Activated CD8-positive, alpha-beta T cell treated with anti-CD3 and anti-CD28 coated beads for 36 hours (primary cell): ENCODE measurements at places on chromosomes 2 and 18.

- peak; percentile 4 for DNase-seq
These were observed 17.9 kb downstream of the CAPN10 start for GRCh38 chr2:240604291-240604938.

- DNase-seq = no peak
These were observed 71.0 kb downstream of the PXDN start for GRCh38 chr2:1673160-1673944.

- DNase-seq = no peak
These were observed 134.9 kb upstream of the CHAC2 start for GRCh38 chr2:53632714-53633113.

DNA sequence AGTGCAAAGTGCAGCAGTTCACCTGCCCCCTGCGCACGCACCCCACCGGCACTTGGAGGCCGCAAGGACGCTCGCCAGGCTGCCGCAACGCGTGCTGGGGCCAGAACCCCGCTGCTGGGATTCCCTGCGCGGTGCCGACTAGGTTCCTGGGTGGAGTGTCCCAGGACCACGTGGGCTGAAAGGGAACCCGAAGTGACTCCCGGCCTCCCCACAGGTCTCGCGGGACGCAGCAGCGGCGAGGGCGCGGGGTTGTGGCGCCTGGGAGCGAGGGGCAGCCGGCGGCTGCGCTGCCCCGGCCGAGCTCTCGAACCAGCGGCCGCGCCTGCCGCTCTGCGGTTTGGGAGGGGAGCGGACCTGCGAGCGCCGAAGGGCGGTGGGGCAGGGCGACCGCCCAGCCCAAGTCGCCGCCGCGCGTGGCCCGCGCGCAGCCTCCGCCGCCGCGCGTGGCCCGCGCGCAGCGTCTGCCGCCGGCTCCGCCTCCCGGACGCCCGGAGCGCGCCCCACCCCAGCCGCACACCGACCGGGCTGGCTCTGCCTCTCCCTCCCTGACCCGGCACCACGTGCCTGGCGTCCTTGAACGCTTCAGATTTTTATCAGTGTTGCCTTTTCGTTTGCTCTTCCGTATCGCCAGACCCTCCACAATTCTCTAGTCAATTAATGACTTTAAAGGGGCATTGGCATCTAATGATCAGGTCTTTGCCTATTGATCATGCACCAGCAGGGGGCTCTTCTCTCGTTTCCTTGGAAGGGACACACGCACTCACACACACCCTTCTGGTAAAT is at the start of gene FTCDNL1:
Gene FTCDNL1, minus strand, starts transcription at position 475 of the 783 bp plus-strand sequence. CDS start 2,230 bp downstream, outside the sequence.
- peak; percentile 71 for DNase-seq

GRCh38 chr18:61551586-61551985 is 218.4 kb downstream of the CDH20 start:
- peak; percentile 8 for DNase-seq

GRCh38 chr2:57881998-57882888 is 164.4 kb upstream of the VRK2 start:
- DNase-seq = no peak

DNA sequence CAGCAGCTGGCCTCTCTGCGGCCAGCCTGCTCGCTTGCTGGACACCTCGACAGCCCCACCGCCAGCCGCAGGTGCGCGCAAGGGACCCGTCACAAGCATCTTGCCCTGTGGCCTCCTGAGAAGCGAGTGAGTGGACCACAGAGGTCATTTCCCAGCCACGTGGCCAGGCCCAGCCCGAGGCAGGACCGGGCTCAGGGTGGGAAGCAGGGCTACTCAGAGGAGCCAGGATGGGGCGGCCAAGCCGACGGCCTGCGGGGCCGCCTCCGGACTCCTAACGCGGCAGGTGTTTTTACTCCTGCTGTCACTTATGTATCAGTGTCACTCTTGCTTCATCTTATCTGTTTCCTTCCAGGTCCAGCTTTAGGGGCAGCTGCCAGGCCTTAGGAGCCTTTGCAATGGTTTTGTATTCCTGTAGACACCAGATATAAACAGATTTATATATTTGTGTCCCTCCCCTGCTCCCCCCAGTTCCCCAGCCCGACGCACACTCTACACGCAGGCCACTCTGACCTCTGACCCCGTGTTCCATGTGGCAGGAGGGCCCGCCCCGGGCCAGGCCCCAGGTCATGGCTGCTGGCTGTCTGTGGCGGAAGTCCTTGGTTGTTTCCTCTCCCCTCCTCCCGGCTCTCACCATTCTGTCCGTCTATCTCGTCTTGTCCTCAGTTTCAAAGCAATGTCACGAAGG is 236.4 kb downstream of the ATAD2B start:
- no peak for DNase-seq

DNA sequence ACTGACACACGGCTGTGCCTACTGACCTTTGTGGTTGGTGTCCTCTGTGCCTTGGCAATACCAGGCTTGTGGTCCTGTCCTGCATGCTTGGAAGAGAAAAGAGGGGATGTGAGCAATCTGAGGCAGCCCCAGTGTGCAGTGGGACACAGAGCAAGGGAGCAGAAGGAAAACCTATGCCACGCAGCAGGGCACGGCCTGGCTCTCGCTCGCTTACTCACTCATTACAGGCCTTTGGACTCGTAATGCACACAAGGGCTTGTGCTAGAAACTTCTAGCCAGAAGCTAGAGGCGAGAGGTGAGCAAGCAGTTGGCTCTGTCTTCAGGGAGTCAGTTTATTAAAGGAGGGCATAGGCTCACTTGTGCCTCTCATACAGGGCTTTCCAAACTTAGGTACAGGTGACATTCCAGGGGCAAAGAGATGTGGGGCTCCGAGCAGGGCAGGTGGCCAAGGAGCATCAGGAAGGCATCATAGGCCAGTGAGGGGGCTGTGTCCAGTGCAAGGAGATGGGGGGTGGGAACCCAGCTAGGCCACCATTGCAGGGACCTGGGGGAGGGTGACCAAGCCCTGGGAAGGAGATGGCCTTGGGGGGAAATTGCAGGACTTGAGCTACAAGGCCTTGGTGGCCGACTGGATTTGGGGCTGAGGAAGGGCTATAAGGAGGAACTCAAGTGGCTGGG is 100.8 kb downstream of the DYSF start:
- no peak for DNase-seq

DNA sequence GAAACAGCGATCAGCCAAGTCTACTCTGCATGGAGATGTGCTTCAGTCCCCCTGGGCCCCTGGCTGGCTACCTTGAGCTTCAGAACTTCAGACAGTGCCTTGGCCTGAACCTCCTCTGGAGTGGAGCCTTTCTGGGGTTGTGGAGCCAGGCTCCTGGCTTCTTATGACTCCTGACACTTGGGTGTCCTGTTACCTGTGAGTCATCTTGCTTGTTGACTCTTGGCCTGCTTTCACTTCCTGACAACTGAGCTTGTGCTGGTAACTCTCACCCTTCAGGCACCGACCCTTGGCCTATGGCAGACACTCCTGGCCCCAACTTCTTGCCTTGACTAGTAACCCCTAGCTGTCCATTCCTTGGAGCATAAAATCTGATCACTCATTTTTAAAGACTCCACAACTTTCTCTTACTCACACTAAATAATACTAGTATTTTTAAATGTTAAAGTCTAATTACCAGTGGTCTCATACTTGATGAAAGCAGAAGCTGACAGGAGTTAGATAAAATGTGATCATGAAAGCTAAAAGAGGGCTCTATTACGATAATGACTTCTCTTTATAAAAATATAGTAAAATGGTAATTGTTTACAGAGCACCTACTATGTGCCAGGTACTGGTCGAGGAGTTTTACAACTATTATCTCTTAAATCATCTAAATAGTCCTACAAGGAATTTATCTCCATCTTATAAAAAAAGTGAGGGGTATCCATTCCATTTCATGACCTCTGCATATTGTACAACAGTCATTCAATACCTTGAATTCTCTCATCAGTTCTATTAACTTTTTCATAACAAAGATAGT is 46.3 kb upstream of the VIT start:
- DNase-seq = peak; percentile 22

GRCh38 chr2:44642123-44642857 is 280.5 kb downstream of the CAMKMT start:
- DNase-seq = no peak

GRCh38 chr2:140891614-140892212 is 1239.1 kb downstream of the LRP1B start:
- DNase-seq = no peak

GRCh38 chr2:131493199-131493968 is 1.2 kb upstream of the MZT2A start:
- no peak for DNase-seq

DNA sequence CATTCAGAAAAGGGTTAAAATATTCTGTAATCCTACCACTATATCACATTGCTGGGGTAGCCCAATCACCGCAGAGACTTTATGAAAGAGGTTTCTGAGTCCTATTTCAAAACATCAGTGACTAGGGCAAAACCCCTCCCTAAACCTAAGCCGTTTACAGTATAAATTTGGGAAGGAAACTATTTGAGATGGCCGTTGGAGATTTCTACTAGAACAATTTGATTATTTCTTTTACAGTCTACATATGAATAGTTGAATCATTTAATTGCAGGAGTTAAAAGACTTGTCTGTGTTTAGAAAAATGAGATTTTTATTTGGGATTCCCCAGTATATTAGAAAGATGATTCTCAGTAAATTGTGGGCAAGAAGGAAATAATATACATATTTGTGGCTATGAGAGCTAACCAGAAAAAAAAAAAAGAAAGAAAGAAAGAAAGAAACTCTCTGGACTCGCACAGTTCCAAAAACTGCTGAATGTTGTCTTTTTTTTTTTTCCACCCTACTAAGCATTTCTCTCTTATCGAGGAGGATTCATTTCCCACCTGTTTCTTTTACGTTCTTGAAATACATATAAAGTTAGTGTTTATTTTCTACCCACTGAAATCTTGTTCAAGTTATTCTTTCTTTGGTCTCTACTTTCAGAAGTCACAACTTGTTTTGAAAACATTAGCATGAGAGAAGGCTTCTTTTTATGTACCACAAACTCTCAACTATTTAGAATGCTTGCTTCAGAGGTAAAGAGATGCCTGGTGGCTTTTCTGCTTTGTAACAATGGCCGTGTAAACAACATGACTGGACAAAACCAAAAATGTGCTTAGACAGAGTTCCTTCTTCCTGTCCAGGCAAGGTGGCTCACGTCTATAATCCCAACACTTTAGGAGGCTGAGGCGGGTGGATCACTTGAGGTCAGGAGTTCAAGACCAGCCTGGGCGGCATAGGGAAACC is 65.9 kb downstream of the BCL2 start:
- no peak for DNase-seq

GRCh38 chr2:126795656-126796055 is 103.0 kb upstream of the TEX51 start:
- DNase-seq = no peak

DNA sequence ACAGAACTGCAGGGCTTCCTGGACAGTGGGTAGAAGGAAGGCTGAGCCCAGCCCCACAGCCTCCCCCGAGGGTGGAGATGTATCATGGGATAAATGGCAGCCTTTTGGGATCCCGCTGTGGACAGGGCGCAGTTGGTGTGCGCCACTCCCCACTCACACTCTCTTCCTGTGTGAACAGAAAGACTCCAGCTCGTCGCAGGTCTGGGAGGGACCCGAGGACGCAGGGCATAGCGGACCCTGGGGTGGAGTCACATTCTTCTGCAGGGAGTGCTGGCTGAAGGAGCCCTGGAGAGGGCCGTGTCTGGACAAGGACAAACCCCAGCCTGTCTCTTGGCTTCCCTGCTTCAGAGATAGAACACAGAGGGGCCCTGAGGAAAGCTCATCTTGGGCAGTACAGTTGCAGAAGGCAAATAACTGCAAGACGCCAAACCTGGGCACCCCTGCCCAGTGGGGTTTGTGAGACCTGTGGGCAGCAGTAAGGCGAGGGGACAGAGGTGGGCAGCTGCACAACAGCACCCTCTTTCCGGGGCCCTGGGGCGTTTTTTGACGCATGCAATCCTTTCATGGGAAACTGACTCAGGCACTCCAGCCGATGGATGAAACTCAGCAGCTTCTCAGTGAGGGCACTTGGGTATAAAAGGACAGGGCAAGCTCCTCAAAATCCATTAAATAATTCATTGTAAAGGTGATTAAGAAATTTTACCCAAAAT is 101.9 kb downstream of the USP40 start:
- DNase-seq = no peak

DNA sequence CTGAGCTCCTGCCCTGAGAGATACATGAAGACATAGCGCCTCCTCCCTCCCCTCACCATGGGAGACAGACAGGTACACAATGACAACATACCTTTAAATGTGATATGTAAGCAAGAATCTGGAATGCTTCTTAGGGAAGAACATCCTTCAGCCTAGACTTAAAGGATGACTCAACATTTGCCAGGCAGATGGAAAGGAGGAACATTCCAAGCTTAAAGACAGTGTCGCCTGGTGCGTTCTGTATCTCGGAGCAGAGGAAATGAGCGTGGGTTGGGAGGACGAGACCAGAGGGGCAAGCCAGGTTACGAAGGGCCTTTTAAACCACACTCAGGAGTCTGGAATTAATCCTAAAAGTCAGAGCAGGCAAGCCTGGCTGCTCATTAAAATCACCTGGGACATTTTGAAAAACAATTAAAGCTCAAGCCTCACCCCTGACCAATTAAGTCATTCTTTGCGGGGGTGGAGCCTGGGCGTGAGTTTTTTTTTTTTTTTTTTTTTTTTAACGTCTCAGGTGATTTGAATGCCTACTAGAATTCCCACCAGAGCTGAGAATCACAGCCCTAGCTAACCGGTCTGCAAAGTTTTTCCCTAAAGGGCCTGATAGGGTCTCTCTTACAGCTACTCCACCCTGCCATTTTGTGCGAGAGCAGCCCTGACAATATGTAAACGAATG is 131.2 kb upstream of the SEC11C start:
- DNase-seq = no peak

- DNase-seq = no peak
These were observed 22.6 kb upstream of the TRIM43 start for GRCh38 chr2:95569170-95569569.

- DNase-seq = no peak
These were observed 24.2 kb downstream of the ICOS start for GRCh38 chr2:203960811-203961210.

DNA sequence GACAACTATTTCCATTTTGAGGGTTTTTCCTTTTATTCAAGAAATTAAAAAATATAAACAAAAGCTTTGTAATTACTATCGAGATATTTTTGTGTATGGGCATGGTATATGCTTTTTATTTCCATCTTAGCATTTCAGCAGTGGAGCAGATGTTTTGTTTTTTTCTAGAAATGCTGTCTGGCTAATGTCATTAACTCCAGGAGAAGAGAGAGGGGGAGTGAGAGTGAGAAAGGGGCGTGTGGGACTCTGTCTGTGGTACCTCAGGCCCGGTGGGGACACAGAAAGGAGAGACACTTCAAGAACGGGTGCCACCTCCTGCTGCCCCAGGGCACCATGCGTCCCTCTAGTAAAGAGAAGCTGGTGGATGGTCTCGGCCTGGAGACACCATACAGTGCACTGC is 34.7 kb downstream of the MYT1L start:
- DNase-seq = no peak

- no peak for DNase-seq
These were observed 179.6 kb downstream of the SATB2 start for GRCh38 chr2:199278099-199278498.

- DNase-seq = no peak
These were observed 3.3 kb upstream of the NETO1 start for GRCh38 chr18:72871091-72871490.

GRCh38 chr18:79386547-79386946 is 9.2 kb upstream of the NFATC1 start:
- DNase-seq = no peak

DNA sequence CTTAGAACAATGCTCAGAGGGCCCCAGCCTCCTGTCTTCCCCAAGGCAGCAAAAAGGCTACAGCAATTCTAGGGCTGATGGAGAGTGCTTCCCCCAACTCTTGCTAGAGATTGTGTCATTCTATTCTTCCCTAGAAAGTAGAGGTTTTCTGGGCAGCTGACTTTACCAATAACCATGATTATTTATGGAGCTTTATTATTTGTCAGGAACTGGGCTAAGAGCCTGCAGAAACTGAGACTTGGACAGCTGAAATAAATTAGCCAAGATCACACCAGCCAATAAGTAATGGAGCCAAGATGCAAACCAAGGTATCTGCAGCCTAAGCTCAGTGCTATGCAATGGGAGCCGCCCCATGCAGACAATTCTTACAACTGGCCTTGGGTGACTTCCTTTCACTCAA is 84.8 kb downstream of the CCBE1 start:
- DNase-seq = no peak
